Hematopoietic multipotent progenitor cell (in vitro differentiated cells): ENCODE measurements at places on chromosomes 1 and 21. TPM values are rescaled to one million over a fixed set of nuclear protein-coding genes. Genes with fewer than 3 reads are reported as not detected.

FCAMR gene
- not detected for total RNA-seq

PLPP3 gene
- total RNA-seq: 0.81 TPM

C1orf105 gene
- not detected for total RNA-seq

SLC26A9 gene
- under 0.01 TPM for total RNA-seq

PAFAH2 gene
- 6.5 TPM for total RNA-seq

GOLT1A gene
- total RNA-seq: 0.54 TPM

CACHD1 gene
- 3.8 TPM for total RNA-seq

SPRR2E gene
- not detected for total RNA-seq
